ENCODE measurements at places on chromosomes 13 and 19.

- no peak for DNase-seq
Observed at GRCh38 chr13:58728126-58728525, 1096.6 kb downstream of the PCDH17 start.

GRCh38 chr13:95456815-95457214 lies 95.7 kb upstream of the CLDN10 start:
- DNase-seq, result no peak

DNA sequence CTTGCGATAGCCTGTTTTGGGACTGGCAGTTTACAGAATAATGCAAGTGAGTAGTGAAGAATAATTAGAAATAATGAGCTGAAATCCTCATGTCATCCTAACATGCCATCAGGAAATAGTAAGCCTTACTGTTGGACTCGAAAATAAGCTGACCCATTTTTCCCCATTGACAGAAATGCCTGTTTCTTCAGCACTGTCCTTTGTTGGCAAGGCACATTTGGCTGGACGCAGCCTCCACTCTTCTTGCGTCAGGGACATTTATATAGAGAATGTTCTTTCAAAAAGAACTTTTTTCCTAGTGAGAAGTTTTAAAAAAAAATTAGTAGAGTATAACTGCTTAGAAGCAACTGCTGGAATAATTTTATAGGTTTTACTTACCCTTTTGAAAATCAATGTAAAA lies 47.1 kb downstream of the ARHGAP35 start:
- DNase-seq, result peak; percentile 5

DNA sequence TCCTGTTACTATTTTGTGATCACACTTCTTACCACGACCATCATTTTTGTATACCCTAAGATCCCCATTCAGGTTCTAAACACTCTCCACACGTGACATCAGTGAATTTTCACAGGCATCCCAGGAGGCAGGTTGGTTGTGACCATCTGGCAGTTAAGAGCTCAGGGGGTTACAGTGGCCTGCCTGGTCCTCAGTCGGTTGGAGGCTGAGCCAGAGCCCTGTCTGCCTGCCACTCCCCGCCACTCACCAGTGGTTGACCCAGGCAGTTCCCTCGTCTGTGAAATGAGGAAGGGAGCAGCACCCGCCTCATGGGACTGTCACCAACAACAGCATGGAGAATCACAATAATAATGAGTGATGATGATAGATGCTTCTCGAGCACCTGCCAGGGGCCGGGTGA lies 36.4 kb upstream of the EHD2 start:
- DNase-seq, result no peak

DNA sequence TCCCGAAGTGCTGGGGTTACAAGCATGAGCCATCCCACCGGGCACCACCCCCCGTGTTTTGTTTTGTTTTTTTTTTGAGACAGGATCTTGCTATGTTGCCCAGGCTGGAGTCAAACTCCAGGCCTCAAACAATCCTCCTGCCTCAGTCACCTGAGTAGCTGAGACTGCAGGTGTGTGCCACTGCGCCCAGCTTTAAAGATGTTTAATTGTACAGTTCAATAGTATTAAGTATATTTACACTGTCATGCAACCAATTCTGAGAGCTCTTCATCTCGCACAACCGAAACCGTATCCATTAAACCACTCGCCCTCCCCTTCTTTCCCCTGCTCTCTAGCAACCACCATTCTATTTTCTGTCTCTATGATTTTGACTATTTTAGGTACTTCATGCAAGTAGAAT lies 15.6 kb downstream of the NUCB1 start:
- no peak for DNase-seq

DNA sequence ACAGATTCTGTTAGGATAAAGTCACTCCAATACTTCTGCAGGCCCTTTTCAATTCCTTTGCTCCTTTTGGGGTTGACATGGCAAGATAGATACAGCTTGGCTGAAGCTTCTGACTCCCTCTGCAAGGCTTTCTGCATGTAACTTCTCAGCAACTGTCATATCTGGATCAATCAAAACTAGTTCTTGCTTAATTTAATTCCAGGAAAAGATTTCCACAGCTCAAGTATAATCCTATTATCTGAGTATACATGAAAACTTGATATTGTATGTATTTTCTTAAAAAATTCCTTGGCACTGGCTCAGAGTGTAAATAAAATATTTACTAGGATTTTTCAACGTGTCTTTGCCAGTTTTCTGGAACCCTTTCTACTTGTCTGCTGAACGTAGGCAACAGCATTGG lies 109.6 kb downstream of the STARD13 start:
- DNase-seq, result no peak

DNA sequence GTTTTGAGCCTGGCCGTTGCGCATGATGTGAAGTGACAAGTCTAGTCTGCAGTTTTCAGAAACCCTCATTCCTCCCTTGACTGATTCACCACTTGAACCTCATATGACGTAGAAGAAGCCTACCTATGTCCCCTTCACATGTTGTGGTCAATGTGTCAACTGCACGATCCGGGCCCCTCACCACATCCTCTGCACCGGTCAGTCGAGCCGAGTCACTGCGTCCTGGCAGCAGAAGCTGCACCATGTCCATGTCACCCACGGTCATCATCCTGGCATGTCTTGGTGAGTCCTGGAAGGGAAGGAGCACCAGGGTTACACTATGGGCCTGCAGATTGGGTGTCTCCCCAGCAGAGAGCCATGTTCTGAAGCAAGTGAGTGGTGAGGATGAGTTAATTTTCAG lies at the start of gene KIR2DL4:
Gene KIR2DL4 (plus strand): TSS at position 201 of the 400 bp plus-strand sequence. CDS start 42 bp downstream, at position 243.
- no peak for DNase-seq

DNA sequence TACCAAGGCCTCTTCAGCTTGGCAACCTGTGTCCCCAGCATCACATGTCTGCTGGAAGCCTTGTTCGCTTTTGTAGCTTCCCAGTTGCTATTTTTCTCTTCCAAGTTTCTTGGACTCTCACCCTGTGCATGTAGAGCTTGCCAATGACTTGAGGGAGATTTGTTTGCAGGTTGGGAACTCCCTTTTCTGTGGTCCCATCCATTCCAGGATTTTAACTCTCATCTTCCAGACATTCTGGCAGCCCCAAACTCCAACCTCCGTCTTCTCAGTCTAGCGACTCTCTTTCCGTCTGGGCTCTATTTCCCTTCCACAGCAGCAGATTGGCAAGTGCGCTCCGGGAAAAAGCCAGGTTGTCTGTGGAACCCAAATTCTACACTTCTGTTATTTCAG lies 9.0 kb downstream of the PLAUR start:
- DNase-seq, result no peak

- no peak for DNase-seq
Observed at GRCh38 chr13:40776681-40777165, 5.7 kb upstream of the MRPS31 start.

DNA sequence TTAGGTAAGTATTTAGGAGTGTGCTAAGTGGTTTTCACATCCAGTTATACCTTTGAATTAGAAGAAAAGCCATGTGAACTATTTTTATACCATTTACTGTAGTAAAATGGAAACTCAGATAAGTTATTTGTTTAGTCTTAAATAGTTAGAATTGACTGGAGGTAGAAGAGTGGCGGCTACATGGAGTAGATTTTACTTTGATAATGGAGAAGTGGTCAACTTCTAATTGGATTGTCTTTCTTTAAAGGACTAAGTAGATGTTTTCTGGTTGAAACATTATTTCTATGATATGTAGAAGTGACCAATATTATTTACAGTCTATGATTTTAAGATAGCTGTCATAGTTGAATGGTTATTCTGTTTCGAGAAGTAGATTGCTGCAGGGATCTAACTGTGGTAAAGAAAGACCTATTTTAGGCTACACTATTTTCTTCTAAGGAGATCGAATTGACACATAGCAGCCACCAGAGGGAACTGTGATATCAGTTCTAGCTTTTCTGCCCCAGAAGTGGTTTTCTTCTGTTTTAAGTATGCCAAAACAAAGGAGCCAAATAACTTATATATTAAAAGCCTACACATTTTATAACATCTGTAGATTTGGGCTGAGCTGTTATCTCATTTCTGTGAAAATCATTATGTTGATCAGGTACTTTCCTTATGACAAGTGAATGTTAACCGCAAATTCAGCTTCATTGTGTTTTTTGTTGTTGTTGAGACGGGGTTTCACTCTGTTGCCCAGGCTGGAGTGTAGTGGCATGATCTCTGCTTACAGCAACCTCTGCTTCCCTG lies 26.1 kb downstream of the ZMYM2 start:
- no peak for DNase-seq

GRCh38 chr13:43260999-43261398 lies 237.6 kb downstream of the DNAJC15 start:
- DNase-seq, result no peak

GRCh38 chr19:3963458-3964255 lies 7.2 kb downstream of the DAPK3 start:
- no peak for DNase-seq

DNA sequence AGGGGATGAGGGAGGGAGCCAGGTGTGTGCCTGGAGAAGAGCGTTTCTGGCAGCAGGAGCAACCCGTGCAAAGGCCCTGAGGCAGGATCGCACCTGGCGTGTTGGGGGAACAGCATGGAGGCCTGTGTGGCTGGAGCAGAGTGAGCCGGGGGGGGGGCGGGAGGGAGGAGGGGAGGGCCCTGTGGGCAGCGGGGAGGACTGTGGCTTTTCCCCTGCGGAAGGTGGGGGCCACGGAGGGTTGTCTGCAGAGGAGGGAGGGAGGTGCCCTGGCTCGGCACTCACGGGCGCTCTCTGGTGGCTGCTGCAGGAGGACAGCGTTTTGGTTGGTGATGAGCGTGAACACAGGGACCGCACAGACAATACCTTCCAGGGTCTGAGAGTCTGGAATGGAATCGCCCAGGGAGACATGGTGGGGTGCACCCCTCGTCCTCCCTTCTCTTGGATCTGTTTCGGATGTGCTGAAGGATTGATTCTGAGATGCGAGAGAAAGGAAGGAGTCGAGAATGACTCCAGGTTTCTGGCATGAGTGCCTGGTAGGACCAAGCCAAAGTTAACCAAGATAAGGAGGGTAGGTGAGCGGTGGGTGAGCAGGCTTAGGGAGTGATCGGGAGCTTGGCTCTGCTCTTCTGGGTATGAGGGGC lies 6.5 kb downstream of the RAB11B start:
- DNase-seq, result peak; percentile 58

DNA sequence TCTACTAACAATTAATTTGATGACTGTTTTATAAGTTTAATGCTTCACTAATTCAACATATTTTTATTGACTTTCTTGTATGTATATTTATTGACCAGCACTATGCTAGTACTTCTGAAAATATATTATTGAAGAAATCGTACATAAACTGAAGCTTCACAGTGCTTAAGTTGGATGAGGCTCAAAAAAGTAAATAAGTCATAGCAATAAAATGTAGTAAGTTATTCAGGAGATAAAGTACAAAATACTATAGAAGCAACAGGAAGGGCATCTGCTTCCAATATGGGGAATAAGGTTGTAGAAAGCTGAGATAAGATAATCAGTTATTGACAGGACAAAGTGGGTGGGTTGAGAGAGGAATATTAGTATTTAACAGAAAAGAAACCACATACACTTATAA lies 944.9 kb upstream of the MIR17HG start:
- DNase-seq, result no peak

DNA sequence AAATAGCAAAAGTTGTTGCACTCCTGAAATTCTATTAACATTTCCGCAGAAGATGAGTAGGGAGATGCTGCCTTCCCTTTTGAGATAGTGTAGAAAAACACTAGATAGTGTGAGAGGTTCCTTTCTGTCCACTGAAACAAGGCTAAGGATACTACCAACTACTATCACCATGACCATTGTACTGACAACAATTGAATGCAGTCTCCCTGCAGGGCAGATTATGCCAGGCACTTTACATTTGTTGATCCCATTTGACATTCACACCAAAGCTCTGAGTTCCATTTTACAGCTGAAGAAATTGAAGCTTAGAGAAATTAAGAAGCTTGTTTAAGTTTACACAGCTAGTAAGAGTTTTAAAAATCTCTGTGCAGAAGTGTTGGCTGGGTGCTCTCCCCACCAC lies 55.0 kb downstream of the CYSLTR2 start:
- no peak for DNase-seq

DNA sequence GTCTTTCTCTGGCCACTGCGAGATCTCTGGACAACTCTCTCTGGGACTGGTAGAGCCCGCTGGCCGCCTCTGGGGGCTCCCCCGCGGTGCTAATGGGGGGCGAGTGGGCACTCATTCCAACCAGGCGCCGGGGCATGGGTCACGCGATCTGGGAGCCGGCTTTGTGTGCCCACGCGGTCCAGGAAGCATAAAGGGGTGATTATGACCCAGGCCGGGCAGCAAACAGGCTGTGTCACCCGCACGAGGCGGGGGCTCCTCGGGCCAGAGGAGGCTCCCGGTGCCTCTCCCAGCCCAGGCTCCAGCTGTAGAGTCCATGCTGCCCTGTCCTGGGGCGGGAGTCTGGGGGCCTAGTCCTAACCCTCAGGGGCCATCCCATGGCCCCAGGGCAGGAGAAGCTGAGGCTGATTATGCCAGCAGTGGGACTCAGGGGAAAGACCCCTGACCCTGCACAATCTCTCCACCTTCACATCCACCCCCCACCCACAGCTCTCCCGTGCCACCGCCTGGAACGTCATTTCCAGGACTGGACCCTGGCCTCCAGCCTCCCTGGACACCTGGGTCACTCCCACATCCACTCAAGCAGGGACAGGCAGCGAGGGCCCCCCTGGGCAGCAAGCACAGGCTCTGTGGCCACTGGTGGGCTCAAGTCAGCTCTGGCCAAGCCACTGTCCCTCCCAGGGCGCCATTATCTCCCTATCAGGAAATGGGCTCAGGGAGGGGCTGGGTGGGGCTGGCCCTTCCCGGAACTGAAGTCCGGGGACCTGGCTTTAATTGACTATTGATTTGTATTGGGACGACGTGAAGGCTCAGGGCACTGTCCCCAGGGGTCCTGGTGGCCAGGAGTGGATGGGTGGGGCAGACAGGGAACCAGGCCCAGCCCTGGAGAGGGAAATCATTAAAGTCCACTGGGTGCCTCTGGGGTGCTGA lies 50.0 kb downstream of the PTPRS start:
- peak; percentile 74 for DNase-seq

GRCh38 chr19:33767898-33768413 lies 28.7 kb upstream of the KCTD15 start:
- no peak for DNase-seq

DNA sequence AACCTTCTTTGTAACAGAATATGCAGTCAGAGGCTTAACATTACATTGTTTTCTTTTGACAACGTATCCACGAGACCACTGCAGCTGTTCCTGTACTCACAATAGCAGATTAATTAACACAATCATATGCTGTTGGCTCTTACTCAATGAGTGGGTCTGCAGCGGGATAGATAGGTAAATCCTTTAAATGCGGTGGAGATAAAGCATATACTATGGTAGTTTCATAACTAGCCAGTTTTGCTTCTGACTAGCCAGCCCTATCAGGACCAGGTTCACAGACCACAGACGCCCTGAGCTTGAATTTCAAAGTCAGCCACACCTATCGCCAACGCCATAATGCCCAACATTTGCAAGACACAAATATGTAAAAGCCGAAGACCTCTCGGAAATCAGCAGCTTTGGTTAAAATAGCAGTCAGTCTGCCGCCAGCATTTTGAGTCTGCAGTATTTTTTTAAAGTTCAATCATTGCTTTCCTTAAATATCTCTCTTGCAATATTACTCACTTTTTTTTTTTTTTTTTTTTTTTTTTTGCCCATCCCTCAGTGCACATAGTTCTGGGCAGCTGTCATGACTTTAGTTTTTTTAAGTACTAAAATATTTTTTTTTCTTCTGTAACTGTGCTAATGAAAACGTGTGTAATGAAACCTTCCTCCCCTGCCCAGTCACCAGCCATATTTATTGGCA lies 120.5 kb downstream of the ZNF536 start:
- no peak for DNase-seq

GRCh38 chr13:77470986-77471385 lies 64.5 kb upstream of the SCEL start:
- DNase-seq, result no peak

- peak; percentile 66 for DNase-seq
Observed at GRCh38 chr19:33430674-33431277, 57.3 kb downstream of the CEBPG start.

GRCh38 chr19:49455773-49456172 lies 2.7 kb downstream of the ALDH16A1 start:
- no peak for DNase-seq

All from substantia nigra (tissue), 51 donors.